Activated CD8-positive, alpha-beta T cell treated with anti-CD3 and anti-CD28 coated beads, Interleukin-2, amount 10 ng/mL, durations not matched to agents 7 days and 5 days (primary cell): ENCODE measurements at places on chromosomes 13 and 19. TPM values are rescaled to one million over a fixed set of nuclear protein-coding genes. Genes with fewer than 3 reads are reported as not detected.

DNA sequence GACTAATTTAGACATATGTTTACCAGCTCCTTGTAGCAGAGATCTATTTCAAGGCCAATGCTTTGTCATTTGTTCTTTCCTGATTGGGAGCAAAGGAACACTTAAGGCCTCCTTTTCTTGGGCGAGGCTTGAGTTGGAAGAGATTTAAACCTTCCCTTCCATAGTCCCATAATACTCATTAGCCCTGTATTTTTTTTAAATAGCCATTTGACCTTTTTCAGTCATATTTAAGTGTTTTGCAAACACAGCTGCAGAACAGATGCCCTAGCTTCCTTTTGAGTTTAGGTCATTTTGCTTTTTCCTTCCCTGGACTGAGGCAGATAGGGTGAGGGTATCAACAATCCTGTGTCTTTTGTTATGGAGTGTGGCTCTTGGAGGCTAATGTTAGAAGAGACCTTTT is 198.3 kb downstream of the NBEA start:
- no peaks in the 10 kb centered on the region for H3K36me3 ChIP-seq
- H3K27ac ChIP-seq, result peak overlapping the region; percentile 7
- H3K27me3 ChIP-seq, result no peaks in the 10 kb centered on the region
- peaks cover 22% of the 10 kb centered on the region for H3K4me1 ChIP-seq
- no peak for DNase-seq
- H3K4me3 ChIP-seq, result no peak overlapping the region

Gene WDR83
- 16.4 TPM for total RNA-seq

DNA sequence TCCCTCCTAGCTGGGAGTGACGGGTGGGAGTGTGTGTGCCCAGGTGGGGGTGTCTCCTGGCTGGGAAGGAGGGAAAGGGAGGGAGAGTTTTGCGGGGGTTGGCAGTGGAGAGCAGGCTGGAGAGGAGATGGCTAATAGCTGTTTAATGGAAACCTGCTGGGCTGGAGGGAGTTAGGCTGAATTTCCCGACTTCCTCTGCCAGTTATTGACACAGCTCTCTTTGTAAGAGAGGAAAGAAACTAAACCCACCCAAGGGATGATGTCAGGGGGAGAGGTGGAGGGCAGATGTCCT is 10.2 kb upstream of the ILF3 start:
- H3K27me3 ChIP-seq, result no peaks in the 10 kb centered on the region
- peaks cover 36% of the 10 kb centered on the region for H3K36me3 ChIP-seq
- no peak for DNase-seq
- peaks cover 41% of the 10 kb centered on the region for H3K4me1 ChIP-seq
- H3K4me3 ChIP-seq, result no peak overlapping the region

Gene SPRY2
- 0.29 TPM for total RNA-seq

- H3K4me3 ChIP-seq, result no peak overlapping the region
- H3K36me3 ChIP-seq, result no peaks in the 10 kb centered on the region
- H3K27ac ChIP-seq, result no peak overlapping the region
- peak; percentile 26 for DNase-seq
Observed at GRCh38 chr19:42023121-42023942, 29.3 kb upstream of the ATP1A3 start.

- H3K4me3 ChIP-seq, result no peak overlapping the region
- no peaks in the 10 kb centered on the region for H3K36me3 ChIP-seq
- peaks cover 5% of the 10 kb centered on the region for H3K27me3 ChIP-seq
Observed at GRCh38 chr13:49376121-49376520, 67.7 kb downstream of the CAB39L start.

Gene JUND
- 469 TPM for total RNA-seq

- no peak for DNase-seq
- H3K27me3 ChIP-seq, result peaks cover 20% of the 10 kb centered on the region
- peaks cover 6% of the 10 kb centered on the region for H3K4me1 ChIP-seq
- H3K36me3 ChIP-seq, result no peaks in the 10 kb centered on the region
- H3K27ac ChIP-seq, result no peak overlapping the region
Observed at GRCh38 chr13:50140153-50140552, 124.9 kb downstream of the KCNRG start.

Gene ZNF701
- 34.3 TPM for total RNA-seq

GRCh38 chr13:67619351-67619994 is 389.3 kb upstream of the PCDH9 start:
- H3K27me3 ChIP-seq, result no peaks in the 10 kb centered on the region
- no peaks in the 10 kb centered on the region for H3K36me3 ChIP-seq
- H3K4me3 ChIP-seq, result no peak overlapping the region

DNA sequence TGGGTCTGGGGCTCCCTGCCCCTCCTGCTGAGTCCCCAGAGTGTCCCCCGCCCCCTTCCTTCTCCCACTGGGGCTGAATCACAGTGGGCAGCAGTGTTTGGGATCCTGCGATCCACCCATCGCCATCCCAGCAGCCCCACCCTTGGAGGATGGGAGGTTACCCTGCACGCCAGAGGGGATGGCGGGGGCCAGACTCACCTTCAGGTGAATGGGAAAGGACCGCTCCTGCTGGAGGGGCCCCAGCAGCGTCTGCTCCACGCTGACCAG is 569 bp downstream of the DLEU7 start:
- H3K36me3 ChIP-seq, result peaks cover 2% of the 10 kb centered on the region
- H3K4me1 ChIP-seq, result peaks cover 26% of the 10 kb centered on the region
- DNase-seq, result no peak
- no peak overlapping the region for H3K27ac ChIP-seq
- peaks cover 4% of the 10 kb centered on the region for H3K27me3 ChIP-seq
